ENCODE measurements at places on chromosomes 3 and 15.

GRCh38 chr3:130712718-130713423 lies 33.8 kb downstream of the PIK3R4 start:
- DNase-seq: no peak

GRCh38 chr3:41956574-41956973 lies 5.3 kb downstream of the ULK4 start:
- DNase-seq: no peak

GRCh38 chr15:91228383-91228782 lies 128.3 kb downstream of the SV2B start:
- DNase-seq: no peak

GRCh38 chr3:45455040-45455439 lies 66.7 kb downstream of the LARS2 start:
- no peak for DNase-seq

DNA sequence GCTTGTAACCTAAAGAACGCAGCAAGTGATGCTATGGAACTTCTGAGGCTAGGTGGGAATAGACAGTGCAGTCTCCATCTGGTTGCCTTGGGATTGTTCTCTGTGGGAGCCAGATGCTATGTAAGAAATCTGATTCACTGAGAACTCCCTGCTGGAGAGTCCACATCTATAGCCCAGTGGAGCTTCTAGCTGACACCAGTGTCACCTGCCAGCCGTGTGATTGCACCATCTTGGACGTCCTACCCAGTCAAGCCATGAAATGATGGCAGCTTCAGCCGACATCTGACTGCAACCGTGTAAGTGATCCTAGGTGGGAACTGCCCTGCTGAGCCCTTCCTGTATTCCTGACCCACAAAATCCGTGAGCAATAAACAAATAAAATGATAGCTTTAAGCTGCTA lies 12.4 kb upstream of the FYCO1 start:
- no peak for DNase-seq

- no peak for DNase-seq
Observed at GRCh38 chr15:24856397-24857390, 98.1 kb upstream of the SNRPN start.

Data from CD4-positive, alpha-beta T cell treated with Interleukin-17A for 4 hours (primary cell).